CD4-positive, alpha-beta T cell (primary cell): ENCODE measurements at places on chromosomes 6 and 20. TPM values are rescaled to one million over a fixed set of nuclear protein-coding genes. Genes with fewer than 3 reads are reported as not detected.

Gene TNXB
- 8.3 TPM for total RNA-seq

Gene LAMA4
- total RNA-seq = not detected

GRCh38 chr6:7155871-7156579 lies 48.3 kb downstream of the RREB1 start:
- H3K4me1 ChIP-seq = peaks cover 51% of the 10 kb centered on the region
- no peak overlapping the region for H3K4me3 ChIP-seq
- H3K27ac ChIP-seq = no peak overlapping the region
- no peaks in the 10 kb centered on the region for H3K36me3 ChIP-seq
- DNase-seq = no peak
- no peaks in the 10 kb centered on the region for H3K27me3 ChIP-seq

GRCh38 chr6:124298730-124299129 lies 495.1 kb downstream of the NKAIN2 start:
- no peak for DNase-seq
- no peaks in the 10 kb centered on the region for H3K36me3 ChIP-seq
- H3K4me1 ChIP-seq = no peaks in the 10 kb centered on the region

GRCh38 chr6:109781001-109781400 lies 89.9 kb downstream of the FIG4 start:
- peaks cover 9% of the 10 kb centered on the region for H3K36me3 ChIP-seq
- H3K27me3 ChIP-seq = no peaks in the 10 kb centered on the region
- no peak overlapping the region for H3K27ac ChIP-seq

Gene LRRN4
- total RNA-seq = 0.08 TPM

DNA sequence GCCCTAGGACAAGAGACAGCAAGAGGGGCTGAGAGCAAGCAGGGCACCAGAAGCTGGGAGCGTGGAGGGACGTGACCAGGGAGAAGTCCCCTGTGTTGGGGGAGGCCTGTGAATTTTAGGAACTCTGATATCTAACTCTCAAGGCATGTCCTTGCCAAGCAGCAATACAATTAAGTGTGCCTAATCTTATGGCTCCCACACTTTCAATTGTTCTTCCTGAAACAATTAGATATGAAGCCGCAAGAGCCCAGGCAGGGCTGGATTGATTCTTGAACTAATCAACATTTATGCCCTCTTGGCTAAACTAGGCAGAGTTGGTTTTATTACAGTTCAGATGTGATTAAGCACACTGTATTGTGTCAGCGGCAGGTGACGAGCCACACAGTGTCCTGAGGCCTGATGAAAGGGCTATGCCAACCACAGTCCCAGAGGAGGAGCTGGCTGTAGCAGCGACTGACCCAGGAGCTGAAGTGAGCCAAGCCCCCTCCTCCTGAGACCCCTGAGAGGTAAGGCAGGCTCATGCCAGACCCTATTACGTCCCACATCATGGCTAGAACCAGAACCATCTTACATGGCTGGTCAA lies 4.2 kb upstream of the MAVS start:
- H3K4me3 ChIP-seq = no peak overlapping the region
- H3K27me3 ChIP-seq = no peaks in the 10 kb centered on the region
- DNase-seq = no peak
- no peak overlapping the region for H3K27ac ChIP-seq
- peaks cover 20% of the 10 kb centered on the region for H3K4me1 ChIP-seq

Gene CASS4
- total RNA-seq = 39.8 TPM

Gene COL21A1
- total RNA-seq = not detected

DNA sequence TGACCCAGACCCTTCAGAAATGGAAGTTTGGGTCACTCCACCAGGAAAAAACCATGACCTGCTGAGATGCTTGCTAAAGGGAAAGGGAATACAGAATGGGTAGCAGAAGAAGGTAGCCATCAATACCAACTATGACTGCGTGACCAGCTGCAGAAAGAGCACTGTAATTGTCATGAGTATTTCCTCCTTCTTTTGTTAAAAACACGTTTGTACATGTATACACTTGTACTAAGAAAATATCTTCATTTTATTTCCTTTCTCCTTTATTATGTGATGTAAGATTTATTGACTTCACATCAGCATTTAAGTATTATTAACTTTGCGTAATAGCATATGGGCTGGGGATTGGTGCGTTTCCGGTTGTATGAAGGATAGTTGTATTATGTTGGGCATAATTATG lies 12.6 kb upstream of the MUC21 start:
- H3K27me3 ChIP-seq = no peaks in the 10 kb centered on the region
- no peak overlapping the region for H3K27ac ChIP-seq

DNA sequence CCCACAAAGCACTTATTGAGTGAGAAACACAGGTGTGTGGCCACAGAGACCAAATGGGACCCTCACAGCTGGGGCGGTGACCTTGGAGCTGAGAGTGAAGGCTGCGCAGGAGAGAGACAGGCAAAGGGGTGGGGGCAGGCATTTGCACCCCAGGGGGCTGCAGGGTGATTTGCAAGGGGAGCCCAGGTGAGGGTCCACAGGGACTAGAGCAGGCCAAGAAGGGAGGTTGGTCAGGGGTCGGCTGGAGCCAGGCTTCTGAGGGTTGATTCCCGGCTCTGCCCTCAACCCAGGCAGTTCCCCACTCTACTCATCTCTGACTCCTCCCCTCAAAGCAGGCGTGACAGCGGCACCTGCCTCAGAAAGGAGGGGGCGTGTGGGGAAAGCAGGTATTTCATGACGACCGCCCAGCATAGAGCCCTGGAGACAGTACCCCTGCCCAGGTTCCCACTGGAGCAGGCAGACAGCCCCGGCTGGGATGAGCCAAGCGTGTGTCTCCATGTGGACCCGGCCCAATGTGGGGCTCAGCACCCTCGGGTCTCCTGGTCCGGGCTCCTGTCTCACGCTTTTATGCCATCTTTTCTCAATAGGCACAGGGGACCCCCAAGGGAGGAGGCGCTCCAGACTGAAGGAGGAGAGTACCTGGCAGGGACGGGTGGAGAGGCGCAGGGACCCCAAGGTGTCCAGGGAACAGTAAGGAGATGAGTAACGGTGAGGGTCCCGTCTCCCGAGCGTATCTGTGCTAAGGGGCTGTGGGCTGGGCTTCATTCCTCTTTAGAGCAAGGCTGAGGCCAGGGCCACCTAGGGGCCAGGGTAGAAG lies 3.1 kb upstream of the MRGBP start:
- H3K27me3 ChIP-seq = no peaks in the 10 kb centered on the region
- DNase-seq = peak; percentile 41
- peaks cover 4% of the 10 kb centered on the region for H3K36me3 ChIP-seq

GRCh38 chr20:63191400-63191799 lies 24.5 kb downstream of the YTHDF1 start:
- H3K27me3 ChIP-seq = no peaks in the 10 kb centered on the region
- H3K27ac ChIP-seq = no peak overlapping the region
- DNase-seq = no peak
- no peak overlapping the region for H3K4me3 ChIP-seq

DNA sequence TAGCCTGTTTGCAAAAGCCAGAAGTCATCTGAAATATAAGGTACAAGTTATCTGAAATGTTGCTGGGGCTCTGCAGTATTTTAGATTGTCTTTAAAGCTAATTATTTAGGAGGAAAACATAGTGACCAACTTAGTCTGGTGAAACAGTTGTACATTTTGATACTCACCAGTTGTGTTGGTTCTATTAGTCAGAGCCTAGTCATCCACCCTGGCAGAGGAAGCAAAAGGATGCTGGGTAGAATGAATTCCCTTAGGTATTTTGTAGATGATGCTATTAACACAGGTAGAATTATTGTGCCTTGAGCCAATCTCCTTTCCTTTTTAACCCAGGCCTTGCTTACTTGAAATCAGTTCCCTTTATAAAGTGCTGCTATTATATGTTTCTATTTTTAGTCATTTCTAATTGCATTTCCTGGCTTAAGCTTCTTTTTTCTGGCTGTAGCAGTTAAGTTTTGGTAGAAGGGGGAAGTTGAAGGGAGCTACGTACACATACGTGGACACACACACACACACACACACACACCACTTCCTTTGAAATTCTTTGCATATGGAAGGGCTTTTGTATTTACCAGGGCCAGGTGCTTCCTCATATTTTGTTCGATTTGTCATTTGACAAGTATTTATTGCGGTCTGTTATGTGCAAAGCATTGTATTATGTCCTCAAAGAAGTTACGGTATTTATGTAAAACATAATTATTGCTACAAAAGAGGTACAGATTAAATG lies 82.4 kb downstream of the RTN4IP1 start:
- peaks cover 86% of the 10 kb centered on the region for H3K36me3 ChIP-seq
- no peak overlapping the region for H3K4me3 ChIP-seq
- H3K27me3 ChIP-seq = no peaks in the 10 kb centered on the region
- no peak overlapping the region for H3K27ac ChIP-seq
- DNase-seq = no peak

GRCh38 chr20:4089756-4090487 lies 74.6 kb upstream of the RNF24 start:
- H3K27me3 ChIP-seq = no peaks in the 10 kb centered on the region
- no peak overlapping the region for H3K4me3 ChIP-seq
- peak; percentile 35 for DNase-seq

GRCh38 chr6:150490586-150490985 lies 109.1 kb upstream of the PLEKHG1 start:
- H3K27me3 ChIP-seq = no peaks in the 10 kb centered on the region
- peaks cover 24% of the 10 kb centered on the region for H3K4me1 ChIP-seq
- DNase-seq = no peak
- no peak overlapping the region for H3K27ac ChIP-seq
- no peaks in the 10 kb centered on the region for H3K36me3 ChIP-seq
- H3K4me3 ChIP-seq = no peak overlapping the region

Gene BPIFA1
- not detected for total RNA-seq

GRCh38 chr6:153625089-153625488 lies 414.0 kb upstream of the OPRM1 start:
- no peak overlapping the region for H3K4me3 ChIP-seq
- no peaks in the 10 kb centered on the region for H3K36me3 ChIP-seq
- H3K4me1 ChIP-seq = no peaks in the 10 kb centered on the region
- DNase-seq = no peak

GRCh38 chr20:18087054-18087453 lies 29.3 kb upstream of the OVOL2 start:
- no peaks in the 10 kb centered on the region for H3K36me3 ChIP-seq
- H3K27ac ChIP-seq = no peak overlapping the region

- no peak for DNase-seq
- H3K4me1 ChIP-seq = peaks cover 3% of the 10 kb centered on the region
- no peaks in the 10 kb centered on the region for H3K36me3 ChIP-seq
- H3K27ac ChIP-seq = no peak overlapping the region
- H3K27me3 ChIP-seq = peaks cover 8% of the 10 kb centered on the region
These were observed 34.2 kb upstream of the SUPT3H start for GRCh38 chr6:45411959-45412358.

DNA sequence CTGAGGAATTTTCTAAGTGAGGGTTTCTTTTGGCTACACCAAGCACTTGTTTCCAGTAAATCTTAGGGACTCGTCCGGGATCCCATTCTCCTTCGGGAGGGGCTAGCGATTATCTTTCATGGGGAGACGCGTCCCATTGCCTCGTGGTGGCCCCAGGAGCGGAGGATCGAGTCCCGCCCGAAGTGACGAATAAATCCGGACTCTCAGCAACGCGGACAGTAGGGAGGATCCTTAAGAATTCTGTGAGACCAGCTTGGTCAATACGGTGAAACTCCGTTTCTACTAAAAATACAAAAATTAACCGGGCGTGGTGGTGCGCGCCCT lies 69.1 kb upstream of the PRSS16 start:
- H3K36me3 ChIP-seq = no peaks in the 10 kb centered on the region
- H3K4me1 ChIP-seq = peaks cover 21% of the 10 kb centered on the region
- peak overlapping the region; percentile 89 for H3K4me3 ChIP-seq
- no peak for DNase-seq
- H3K27ac ChIP-seq = no peak overlapping the region

- no peak overlapping the region for H3K27ac ChIP-seq
- no peak for DNase-seq
- H3K4me3 ChIP-seq = no peak overlapping the region
- H3K27me3 ChIP-seq = no peaks in the 10 kb centered on the region
These were observed 28.5 kb upstream of the ADGRF4 start for GRCh38 chr6:47669684-47670513.

GRCh38 chr6:168414336-168415097 lies 26.5 kb upstream of the SMOC2 start:
- H3K27me3 ChIP-seq = no peaks in the 10 kb centered on the region
- H3K36me3 ChIP-seq = no peaks in the 10 kb centered on the region
- no peak overlapping the region for H3K4me3 ChIP-seq
- no peak for DNase-seq
- H3K27ac ChIP-seq = no peak overlapping the region
- no peaks in the 10 kb centered on the region for H3K4me1 ChIP-seq

GRCh38 chr6:37954791-37955190 lies 135.3 kb downstream of the ZFAND3 start:
- H3K27me3 ChIP-seq = no peaks in the 10 kb centered on the region
- H3K4me1 ChIP-seq = peaks cover 3% of the 10 kb centered on the region
- no peak overlapping the region for H3K4me3 ChIP-seq
- H3K36me3 ChIP-seq = no peaks in the 10 kb centered on the region

Gene SLC24A3
- not detected for total RNA-seq

DNA sequence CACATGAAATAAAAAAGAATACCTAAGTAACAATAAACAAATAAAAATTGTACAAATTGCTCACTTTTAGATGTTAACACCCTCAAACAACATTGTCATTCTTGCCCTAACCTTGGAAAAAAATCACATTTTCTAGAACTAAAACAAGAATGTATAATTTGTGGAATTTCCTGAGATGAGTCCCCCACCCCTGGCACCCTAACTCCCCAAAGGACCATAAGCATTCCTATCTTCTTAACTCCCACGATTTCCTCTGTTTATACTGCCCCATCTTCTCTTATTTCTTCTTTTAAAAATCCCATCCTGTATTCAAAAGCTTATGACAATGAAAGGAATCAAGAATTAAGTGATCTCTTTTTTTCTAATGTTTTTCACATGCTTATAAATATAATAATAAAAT lies 70.9 kb downstream of the IBTK start:
- H3K4me3 ChIP-seq = no peak overlapping the region
- no peak overlapping the region for H3K27ac ChIP-seq
- peaks cover 34% of the 10 kb centered on the region for H3K36me3 ChIP-seq
- no peaks in the 10 kb centered on the region for H3K4me1 ChIP-seq
- no peak for DNase-seq

Gene PAK5
- not detected for total RNA-seq

Gene WFDC10B
- total RNA-seq = not detected

GRCh38 chr20:1644101-1644962 lies 13.2 kb downstream of the SIRPG start:
- no peaks in the 10 kb centered on the region for H3K27me3 ChIP-seq
- peaks cover 59% of the 10 kb centered on the region for H3K36me3 ChIP-seq
- DNase-seq = no peak
- H3K4me1 ChIP-seq = peaks cover 58% of the 10 kb centered on the region
- no peak overlapping the region for H3K27ac ChIP-seq

- no peaks in the 10 kb centered on the region for H3K27me3 ChIP-seq
- no peak overlapping the region for H3K27ac ChIP-seq
- no peaks in the 10 kb centered on the region for H3K36me3 ChIP-seq
- no peaks in the 10 kb centered on the region for H3K4me1 ChIP-seq
- no peak overlapping the region for H3K4me3 ChIP-seq
These were observed 10.6 kb upstream of the SUPT3H start for GRCh38 chr6:45388328-45388727.

Gene CLIC5
- 2.8 TPM for total RNA-seq

- no peaks in the 10 kb centered on the region for H3K27me3 ChIP-seq
- H3K27ac ChIP-seq = no peak overlapping the region
- DNase-seq = no peak
- H3K36me3 ChIP-seq = no peaks in the 10 kb centered on the region
- no peaks in the 10 kb centered on the region for H3K4me1 ChIP-seq
These were observed 12.8 kb upstream of the TSPYL1 start for GRCh38 chr6:116292553-116292952.
